ENCODE measurements at places on chromosomes 5 and 9.

DNA sequence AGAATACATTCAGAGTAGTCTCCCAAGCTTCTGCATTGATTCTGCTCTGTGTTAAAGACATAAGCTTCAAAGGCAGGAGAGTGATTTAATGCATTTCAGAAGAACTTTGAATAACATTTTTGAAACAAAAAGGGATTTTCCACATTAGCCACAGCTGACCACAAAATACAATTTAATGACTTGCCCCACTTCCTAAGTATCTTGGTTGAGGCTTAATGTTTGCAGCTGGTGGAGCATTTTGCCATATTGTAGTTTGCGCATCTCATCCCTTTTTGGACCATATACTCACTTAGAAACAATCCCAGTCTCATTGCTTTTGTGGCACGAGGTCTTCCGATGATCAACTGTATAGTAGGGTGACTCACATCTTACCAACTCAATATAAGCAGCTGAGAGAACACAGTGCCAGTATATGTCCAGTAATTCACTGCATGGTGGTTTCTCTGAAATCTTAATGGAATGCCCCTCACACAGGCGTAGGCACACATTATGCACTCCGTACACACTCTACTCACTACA lies 455.8 kb upstream of the PTGER4 start:
- DNase-seq: no peak

DNA sequence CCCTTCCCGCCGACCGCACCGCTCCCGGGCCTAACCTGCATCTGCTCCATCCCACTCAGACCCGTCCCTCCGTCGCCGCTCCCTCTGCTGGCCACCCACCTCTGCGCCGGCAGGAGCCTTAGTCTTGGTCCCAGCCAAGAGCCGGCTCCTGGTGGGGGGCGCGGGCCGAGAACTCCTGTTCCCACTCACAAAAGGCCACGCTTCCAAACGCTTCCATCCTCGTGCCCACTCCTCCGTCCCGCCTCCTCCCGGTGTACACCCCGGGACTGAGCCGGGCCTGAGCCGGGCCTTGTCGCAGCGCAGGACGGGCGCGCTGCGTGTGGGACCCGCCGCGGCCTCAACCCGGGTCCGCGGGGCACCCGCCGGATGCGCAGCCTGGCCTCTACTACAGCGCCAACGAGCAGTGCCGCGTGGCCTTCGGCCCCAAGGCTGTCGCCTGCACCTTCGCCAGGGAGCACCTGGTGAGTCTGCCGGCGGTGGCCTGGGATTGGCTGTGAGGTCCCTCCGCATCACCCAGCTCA lies 7.5 kb downstream of the ADAMTS13 start:
- no peak for DNase-seq

DNA sequence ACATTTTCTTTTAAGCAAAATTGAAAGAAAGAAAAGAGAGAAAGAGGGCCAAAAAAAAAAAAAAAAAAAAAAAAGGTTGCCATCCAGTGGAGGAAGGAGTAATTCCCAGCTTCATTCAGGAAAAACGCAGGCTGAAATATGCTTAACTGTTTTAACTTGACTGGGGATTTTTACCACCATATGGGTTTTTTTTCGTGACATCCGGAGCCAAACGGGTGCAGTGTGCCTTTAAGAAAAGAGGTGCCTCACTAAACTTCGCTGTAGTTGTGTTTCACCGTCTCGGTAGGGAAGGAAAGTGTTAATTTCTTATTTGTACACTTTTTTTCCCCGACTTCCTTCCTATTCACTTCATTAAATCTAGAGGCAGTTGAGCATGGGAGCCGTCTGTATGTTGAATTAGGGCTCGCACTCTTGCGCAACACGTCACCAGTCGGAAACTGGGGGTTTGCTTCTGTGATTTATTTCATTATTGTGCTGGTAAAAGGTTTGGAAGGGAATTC lies 143.0 kb downstream of the SMARCA2 start:
- DNase-seq: peak; percentile 20

GRCh38 chr5:73365301-73365853 lies 83.2 kb downstream of the FOXD1 start:
- no peak for DNase-seq

- DNase-seq: no peak
These were observed 131.5 kb downstream of the ZNF354C start for GRCh38 chr5:179191506-179192184.

- no peak for DNase-seq
These were observed 104.1 kb upstream of the ZNF462 start for GRCh38 chr9:106758911-106759310.

- no peak for DNase-seq
These were observed 87.5 kb downstream of the TRPM6 start for GRCh38 chr9:74800226-74800625.

DNA sequence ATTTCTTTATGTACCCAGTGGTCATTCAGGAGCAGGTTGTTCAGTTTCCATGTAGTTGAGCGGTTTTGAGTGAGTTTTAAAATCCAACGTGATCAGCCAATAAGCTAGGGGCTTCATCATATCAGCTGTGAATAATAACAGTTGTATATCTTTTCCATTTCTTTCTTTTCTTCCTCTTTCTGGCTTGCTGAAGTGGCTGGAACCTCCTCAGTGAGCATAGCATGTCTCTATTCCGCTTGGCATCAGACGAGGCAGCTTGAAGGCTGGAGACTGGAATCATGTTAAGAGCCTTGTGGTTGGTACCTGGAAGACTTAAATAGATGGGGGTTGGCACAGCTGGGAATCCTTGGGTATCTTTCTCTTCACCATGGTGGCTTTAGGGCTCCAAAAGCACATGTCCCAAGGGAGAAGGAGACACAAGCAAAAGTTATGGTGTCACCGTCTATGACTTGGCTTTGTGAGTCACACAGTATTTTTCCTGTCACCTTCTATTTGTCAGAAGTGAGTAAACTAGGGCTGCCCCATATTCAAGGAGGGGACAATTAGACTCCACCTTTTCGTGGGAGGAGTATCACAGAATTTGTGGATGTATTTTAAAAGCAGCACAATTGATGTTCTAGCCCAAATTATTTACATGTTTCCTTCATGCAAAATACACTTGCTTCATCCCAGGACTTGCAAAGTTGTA lies 38.0 kb upstream of the RETREG1 start:
- no peak for DNase-seq

DNA sequence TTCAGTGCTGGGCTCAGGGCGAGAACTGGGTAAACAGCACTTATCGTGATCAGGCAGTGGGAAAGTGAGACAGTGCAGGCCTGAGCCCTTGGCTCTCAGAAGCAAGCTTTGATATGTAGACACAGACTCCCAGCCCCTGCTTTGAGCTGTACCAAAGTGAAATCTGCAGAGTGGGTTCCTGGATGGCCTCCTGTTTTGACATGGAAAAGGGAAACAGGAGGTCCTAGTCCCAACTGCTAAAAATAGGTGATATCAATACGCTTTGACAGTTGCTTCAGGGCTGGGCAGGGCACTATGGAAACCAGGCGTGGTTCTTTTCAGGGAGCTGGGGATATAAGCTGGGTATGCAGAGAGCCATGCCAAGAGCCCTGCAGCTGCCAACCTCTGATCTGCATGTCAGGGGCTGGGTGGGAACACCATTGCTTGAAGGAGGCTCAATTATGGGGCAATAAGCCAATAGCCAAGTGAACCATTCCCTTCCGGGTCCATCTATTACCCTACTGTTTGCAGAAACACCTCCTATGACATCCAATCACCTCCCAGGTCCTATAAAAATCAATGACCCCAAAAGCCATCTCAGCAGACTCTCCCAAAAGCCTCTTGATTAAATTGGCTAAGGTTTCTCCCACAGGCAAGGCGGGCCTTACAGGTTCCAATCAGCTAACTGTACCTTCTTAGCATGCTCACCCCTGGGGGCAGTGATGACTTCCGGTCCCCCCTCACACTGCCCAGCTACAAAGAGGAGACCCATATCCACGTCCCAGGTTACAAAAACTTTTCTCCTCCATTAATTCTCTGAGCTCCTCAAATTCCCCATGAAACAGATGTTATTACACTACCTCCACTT lies 45.8 kb downstream of the EPB41L4B start:
- no peak for DNase-seq

DNA sequence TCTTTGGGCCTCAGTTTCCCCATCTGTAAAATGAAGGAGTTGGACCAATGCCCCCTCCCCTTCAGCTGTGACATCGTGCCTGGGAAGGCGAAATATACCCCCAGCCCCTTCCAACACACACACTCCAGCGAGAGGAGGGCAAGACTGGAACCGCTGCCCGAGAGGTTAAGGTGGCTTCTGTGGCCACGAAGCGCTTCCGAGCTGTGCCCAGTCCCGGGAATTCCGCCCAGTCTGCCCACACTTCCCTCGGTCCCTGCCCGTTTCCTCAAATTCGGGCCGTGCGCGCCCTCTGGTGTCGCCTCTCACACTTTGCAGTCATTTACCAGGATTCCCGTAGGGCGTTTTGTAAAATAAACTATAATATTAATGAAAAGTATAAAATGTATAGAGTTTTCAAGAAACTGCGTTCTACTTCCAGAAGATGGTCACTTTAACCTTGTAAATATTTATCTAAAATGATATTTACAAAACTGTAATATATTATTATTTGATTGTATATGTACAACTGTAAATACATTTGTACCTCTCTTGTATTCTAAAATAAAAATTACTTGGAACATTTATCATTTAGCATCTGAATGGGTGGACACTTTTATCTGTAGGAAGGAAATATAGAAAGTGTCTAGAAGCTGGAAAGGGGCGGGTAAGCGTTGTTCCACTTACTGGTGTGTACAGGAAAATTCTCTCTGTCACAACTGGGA lies 11.0 kb upstream of the EXOSC2 start:
- DNase-seq: peak; percentile 12

DNA sequence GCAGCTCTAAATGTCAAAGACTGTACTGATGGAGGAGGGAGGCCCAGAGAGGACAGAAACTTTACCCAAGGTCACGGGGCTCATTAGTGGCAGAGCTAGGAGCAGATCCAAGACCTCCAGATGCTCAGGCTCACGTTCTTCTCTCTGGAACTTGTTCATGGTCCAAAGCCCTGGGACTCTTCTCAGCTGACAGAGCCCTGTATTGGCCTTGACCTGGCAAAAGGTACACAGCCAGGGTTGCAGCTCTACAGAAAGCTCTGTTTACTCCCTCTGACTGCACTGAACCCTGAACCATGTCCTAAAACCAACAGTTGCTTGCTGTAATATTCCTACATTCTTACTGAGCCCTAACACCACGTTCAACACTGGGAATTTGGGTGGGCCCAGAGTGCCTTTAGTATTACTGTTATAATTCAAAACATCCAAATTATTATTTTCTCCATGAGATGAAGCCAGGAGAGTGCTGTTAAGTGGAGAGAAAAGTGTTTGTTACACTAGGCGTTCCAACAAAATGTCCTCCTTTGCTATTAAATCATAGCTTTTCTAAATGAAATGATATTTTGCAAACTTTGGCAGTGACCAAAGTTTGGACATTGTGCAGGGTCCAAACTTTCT lies 602.4 kb upstream of the CLINT1 start:
- no peak for DNase-seq

DNA sequence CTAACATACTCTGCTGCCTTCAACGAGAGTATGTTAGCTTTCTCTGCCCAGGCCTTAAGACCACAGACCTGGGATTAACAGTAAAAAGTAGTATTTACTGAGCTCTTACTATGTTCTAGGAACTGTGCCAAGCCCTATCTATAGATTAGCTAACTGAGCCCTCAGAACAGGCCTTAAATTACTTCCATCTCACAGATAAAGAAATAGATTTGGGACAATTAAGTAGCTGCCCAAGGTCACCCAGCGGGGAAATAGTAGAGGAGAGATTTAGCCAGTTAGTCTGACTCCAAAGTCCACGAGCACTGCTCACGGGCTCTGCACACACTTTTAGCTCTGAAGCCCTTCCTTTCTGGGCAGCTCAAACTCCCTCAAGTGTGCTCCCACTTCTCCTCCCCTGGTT lies 64.5 kb upstream of the EQTN start:
- DNase-seq: no peak

GRCh38 chr9:96460882-96461281 lies 10.9 kb downstream of the HABP4 start:
- DNase-seq: no peak

- no peak for DNase-seq
These were observed 4.2 kb downstream of the NIPBL start for GRCh38 chr5:36880761-36881160.

DNA sequence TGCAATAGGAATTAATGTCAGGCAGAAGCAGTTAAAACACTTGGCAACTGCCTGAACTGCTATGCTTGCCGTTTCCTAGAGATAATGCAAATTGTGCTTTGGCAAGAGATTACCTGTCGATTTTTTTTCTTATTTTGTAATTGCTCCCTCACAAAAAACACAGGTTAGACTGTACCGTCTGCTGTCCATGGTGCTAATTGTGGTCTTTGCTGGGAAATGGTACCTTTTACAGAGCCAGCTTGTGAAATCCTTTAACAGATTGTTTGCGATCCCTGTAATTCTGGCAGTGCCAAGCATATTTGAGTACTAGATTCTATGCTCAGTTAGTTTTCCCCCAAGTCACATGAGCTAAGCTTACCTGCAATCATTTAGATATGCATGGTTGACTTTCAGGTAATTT lies 2125.8 kb upstream of the WWC1 start:
- DNase-seq: no peak

DNA sequence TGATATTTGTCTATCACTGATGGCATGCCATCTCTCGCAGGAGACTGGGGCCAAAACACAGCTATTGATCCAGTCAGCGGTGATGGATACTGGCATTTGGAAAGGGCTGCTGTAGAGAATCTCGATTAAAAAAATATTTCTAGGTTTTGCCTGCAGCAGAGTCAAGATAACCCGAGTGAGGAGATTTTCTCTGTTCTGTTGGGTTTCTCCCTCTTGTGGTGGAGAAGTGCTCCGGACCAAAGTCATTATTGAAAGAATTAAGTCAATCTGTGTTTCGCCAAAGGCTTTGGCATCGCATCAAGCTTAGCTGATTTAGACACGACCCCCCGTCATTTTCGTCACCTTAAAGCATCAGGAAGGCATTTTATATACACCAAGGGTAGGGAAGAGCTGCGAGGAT lies 97.1 kb upstream of the IRX2 start:
- no peak for DNase-seq

DNA sequence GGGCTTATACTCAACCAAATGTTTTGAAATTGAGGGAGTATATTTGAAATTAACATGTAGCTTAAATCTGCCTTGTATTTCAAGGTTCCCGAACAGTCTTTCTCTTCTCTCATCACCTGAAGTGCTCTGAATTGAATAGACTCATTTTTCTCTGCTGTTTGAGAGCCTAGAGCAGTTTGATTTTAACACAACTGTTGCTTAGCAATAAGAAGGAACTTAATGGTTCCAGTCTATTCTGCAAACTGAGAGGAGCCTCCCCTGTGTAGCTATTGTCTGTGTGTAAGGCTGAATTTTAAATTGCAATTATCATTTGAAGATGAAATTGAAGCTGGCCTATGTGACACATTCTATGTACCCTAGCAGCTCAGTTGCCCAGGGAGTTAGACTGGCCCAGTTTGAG lies 87.1 kb upstream of the CKMT2 start:
- DNase-seq: no peak

DNA sequence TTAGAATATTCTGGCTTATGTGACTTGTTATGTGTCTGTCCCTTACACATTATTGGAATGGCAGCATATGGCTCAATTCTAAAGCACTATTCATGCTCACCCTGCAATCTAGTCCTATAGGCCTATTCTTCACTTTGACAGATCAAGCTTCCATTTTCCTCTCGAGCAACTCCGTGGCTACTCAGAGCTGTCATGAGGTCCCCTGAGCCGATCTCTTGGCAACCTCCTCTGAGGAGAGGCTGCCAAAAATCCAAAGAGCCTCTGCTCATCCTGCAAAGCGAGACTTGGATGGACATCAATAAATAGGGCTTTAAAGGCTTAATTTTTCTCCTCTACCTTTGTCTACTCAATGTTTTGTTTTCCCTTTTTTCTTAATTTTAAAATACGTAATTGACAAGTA lies 163.8 kb downstream of the GABRB2 start:
- no peak for DNase-seq

Data from NK-92 treated with Interleukin-12 subunit alpha and Interleukin-12 subunit beta, amount 100 ng/mL, for 24 hours (cell line).